Placental epithelial cell (primary cell): ENCODE measurements at places on chromosomes 3 and 15. TPM values are rescaled to one million over a fixed set of nuclear protein-coding genes. Genes with fewer than 3 reads are reported as not detected.

Gene CFAP100
- not detected in 2 replicates for total RNA-seq

Gene GRAMD1C
- 0.54 and 1.6 TPM in 2 replicates for total RNA-seq

Gene PRKCD
- total RNA-seq, result 5.1 and 6.3 TPM in 2 replicates

Gene RBP2
- not detected in 2 replicates for total RNA-seq

Gene FANCD2
- 6.3 and 9.7 TPM in 2 replicates for total RNA-seq

Gene ICE2
- total RNA-seq, result 31.8 and 33.3 TPM in 2 replicates

Gene EIF3J
- total RNA-seq, result 22.1 and 28.3 TPM in 2 replicates

Gene NANOGP8
- total RNA-seq, result not detected in 2 replicates

Gene LRRC15
- under 0.01 TPM in 1 of 2 replicates, not detected in the other for total RNA-seq

Gene DUOXA1
- total RNA-seq, result 22.0 and 23.2 TPM in 2 replicates

Gene ZNF385D
- total RNA-seq, result under 0.01 TPM in 1 of 2 replicates, not detected in the other

Gene PLCH1
- total RNA-seq, result not detected in 2 replicates

Gene HRG
- not detected in 2 replicates for total RNA-seq

Gene CX3CR1
- under 0.01 TPM in 1 of 2 replicates, not detected in the other for total RNA-seq

Gene MAN2C1
- 99.9 and 144 TPM in 2 replicates for total RNA-seq

Gene CHP1
- 53.0 and 100 TPM in 2 replicates for total RNA-seq

Gene POLR2M
- 372 and 519 TPM in 2 replicates for total RNA-seq

Gene GPR27
- 0.33 TPM in 1 of 2 replicates, not detected in the other for total RNA-seq

Gene IQCF5
- total RNA-seq, result not detected in 2 replicates

Gene CCDC39
- not detected in 2 replicates for total RNA-seq

Gene AMOTL2
- 112 and 300 TPM in 2 replicates for total RNA-seq

Gene ZNF717
- total RNA-seq, result 11.8 and 18.5 TPM in 2 replicates

Gene CYP8B1
- not detected in 2 replicates for total RNA-seq

Gene STARD5
- 5.7 and 7.9 TPM in 2 replicates for total RNA-seq

Gene NRG4
- total RNA-seq, result 1.6 and 5.1 TPM in 2 replicates

Gene MCF2L2
- under 0.01 and 0.98 TPM in 2 replicates for total RNA-seq

Gene FOXB1
- total RNA-seq, result 0.11 and 0.39 TPM in 2 replicates
